ENCODE measurements at places on chromosomes 4 and X. TPM values are rescaled to one million over a fixed set of nuclear protein-coding genes. Genes with fewer than 3 reads are reported as not detected.

DNA sequence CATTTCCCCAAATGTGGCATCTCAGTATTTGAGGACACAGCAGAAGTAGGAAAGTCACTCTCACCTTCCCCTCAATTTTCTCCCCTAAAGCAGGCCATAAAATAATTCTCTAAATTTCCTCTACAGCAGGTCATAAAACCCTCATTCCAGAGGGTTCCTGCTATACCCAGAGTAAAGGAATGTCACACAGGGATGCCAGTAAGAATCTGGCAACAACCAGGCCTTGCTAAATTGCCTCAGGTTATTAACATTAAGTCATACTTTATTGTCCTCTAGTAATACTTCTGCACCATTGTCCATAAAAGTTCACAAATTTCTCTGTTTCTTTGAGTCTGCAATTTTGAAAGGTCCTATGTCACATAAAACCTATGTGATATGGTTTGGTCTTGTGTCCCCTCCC lies 685.7 kb upstream of the SLIT2 start:
- no peak for DNase-seq

GRCh38 chr4:179605196-179605595 lies 2163.0 kb upstream of the AGA start:
- DNase-seq = no peak

DNA sequence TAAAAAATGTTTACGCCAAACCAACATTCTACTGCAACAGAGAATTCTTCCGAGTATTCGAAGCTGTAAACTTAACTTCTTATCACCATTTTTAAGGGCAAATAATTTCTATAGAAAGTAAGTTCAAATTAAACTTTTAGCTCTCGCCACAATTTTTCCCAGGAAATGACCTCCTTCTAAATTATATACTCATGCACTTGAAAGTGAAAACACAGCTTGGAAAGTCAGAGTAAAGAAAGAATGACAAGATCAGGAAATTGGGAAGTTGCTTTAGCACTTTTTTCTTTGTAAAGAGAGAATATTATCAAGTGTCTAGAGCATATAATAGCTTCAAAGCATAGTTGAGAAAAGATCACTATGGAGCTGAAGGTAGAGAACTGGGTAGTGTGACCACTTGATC lies 1.2 kb downstream of the CYBB start:
- no peak for DNase-seq

- no peak for DNase-seq
Observed at GRCh38 chrX:38055170-38055847, 49.0 kb downstream of the SYTL5 start.

GRCh38 chr4:20046931-20047677 lies 204.6 kb upstream of the SLIT2 start:
- DNase-seq = no peak

DNA sequence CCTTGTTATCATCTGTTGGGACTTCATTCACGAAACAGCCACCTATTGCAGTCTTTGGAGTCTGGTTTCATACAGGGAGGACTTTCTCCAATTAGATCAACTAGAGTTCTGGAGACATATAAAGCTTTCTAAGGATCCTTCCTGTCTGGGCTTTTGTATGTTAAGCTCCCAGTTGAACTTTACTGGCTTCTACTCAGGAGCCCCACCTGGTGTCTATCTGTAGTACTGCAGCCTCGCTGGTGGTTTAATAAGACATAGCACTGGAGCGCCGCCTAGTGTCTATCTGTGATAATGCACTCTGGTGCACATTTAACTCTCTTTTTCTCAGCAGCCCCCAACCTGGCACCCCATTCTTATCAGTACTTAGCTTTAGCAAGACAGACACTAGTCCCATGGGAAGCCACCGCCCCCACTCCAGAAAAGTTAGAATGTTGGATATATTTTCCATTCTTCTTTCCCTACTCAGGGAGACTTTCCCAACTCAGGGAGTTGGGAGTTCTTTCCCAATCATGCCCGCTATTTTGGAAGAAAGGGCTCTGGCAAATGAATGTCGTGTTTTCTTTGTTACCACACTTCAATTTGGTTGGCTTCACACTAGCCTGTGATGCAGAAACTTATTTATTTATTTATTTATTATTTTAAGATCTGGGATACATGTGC lies 36.9 kb upstream of the SYTL4 start:
- peak; percentile 94 for DNase-seq

- DNase-seq = no peak
Observed at GRCh38 chrX:97011540-97011939, 127.8 kb downstream of the RPA4 start.

- DNase-seq = no peak
Observed at GRCh38 chrX:41090568-41091238, 5.5 kb downstream of the USP9X start.

DNA sequence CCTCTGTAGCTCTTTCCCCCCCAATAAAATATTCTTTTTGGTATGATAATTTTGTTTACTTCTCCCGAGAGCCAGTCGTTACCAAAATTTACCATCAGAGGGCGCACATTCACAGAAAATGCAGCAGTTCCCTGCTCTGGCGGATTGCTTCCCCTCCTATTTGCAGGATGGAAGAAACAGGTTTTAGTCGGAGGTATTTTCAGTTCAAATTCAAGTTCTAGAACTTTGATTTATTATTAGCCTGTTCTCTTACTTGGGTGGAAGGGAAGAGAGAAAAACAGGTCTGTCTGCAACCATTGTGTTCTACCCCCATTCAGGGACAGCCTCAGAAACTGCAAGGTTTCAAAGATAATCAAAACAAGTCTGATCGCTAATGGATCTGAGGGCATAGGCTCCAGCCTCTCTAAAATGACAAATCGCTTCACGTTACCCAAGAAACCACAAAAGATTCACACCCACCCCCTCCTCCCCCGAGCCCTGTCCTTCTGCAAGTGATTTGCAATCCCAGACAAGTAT lies 263.8 kb upstream of the RPS6KA3 start:
- DNase-seq = peak; percentile 79

Gene CRMP1
- total RNA-seq = 251 TPM

GRCh38 chr4:48296365-48296764 lies 26.7 kb upstream of the TEC start:
- no peak for DNase-seq

DNA sequence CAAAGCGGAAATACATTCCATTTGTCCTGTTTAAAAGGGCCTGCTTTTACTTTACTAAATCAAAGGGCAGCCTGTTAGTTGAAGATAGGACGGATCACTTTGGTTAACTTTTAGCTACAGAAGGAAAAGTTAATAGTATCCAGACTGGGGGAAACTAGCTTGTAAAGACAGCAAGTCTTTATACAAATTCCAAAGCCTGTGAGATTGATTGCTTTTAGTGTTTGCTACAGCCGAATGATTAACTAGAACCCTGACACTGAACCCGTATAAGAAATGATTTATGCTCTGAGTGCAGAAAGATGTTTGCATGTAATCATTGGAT lies 93.4 kb downstream of the FRAS1 start:
- DNase-seq = no peak
